Nucleus accumbens (tissue), 56 donors: ENCODE measurements at places on chromosomes 7 and 10.

DNA sequence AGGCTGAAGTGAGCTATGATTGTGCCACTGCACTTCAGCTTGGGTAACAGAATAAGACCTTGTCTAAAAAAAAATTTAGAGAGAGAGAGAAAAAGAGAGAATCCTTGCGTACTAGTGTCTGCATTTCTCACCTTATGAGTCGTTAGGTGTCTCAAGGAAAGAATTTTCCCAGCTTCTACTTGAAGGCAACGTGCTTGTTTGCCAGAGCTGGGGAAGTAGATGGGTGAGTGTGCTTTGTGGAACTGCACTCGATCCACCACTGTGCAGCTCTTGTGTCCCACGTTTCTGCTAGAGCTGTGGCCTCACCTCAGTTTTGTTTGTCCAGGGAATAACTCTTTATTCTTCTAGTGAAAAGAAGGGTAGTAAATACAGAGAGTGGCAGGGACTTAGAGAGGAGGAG, 38.9 kb downstream of the HDAC9 start:
- no peak for DNase-seq

- DNase-seq, result no peak
Measured at GRCh38 chr7:12369756-12370155, 33.9 kb downstream of the VWDE start.

DNA sequence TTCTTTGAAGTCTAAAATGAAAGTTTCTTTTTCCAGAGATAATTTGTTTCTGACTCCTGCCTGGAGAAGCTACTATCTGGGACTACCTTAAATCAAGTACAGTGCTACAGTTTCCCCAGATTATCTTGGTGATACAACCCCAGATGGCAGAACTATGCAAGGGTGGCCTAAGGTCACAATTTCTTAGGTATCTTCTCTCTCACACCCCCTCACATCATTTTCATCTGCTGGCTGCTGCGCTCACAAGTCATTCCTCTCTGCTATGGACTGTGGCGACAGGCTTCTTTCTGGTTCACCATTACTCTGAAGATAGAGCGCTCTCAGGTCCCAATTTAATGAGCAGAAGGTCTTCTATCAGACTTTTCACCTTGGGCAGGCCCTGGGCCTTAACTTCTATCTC, 9.1 kb upstream of the PRPS1L1 start:
- no peak for DNase-seq

- DNase-seq, result no peak
Measured at GRCh38 chr10:86547296-86547695, 25.7 kb upstream of the WAPL start.

GRCh38 chr10:70561070-70561469, 41.5 kb downstream of the PRF1 start:
- no peak for DNase-seq

GRCh38 chr10:79588800-79589199, 21.9 kb upstream of the SFTPA1 start:
- no peak for DNase-seq

- DNase-seq, result no peak
Measured at GRCh38 chr7:30446266-30446665, 32.3 kb downstream of the NOD1 start.

GRCh38 chr7:64758151-64758550, 36.1 kb upstream of the ZNF138 start:
- DNase-seq, result no peak

DNA sequence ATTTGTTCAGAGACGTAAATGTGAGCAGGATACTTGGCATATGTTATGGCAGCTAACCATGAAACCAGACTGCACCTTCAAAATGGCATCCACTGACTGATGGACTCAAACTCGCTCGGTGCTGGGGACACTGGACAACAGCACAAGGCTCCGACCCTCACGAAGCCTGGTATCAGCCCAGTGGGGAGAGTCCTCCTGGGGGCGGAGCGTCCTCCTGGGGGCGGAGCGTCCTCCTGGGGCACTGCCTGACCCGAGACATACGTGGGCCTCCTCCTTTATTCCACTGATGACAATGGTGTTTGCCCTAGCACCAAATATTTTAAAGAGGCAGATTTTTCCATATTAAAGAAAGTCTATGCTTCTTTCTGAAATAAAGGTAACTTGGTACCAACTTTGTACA, 39.5 kb downstream of the ESYT2 start:
- no peak for DNase-seq

GRCh38 chr7:15168489-15168888, 265.9 kb upstream of the DGKB start:
- DNase-seq, result no peak

GRCh38 chr10:103763374-103764202, 91.8 kb downstream of the SH3PXD2A start:
- DNase-seq, result no peak

GRCh38 chr10:110419265-110419664, 78.4 kb upstream of the DUSP5 start:
- no peak for DNase-seq

DNA sequence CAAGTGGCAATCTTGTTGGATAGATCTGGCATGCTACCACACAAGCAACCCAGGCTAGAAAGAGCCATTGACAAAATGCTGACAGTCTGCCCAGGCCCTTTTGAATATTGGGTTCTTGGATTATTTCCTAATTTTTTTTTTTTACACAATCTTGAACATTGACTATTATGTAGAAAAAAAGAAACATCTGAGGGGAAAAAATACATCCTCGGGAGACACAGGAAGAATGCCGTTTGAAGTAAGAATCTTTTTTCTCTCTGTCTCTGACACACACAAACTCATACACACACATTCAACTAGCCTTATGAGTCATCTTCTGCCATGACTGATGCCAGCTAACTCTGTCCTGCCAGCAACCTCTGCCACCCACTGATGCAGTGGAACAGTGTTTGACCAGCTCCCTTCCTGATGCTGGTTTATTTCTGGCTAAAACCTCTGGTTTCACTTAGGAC, 47.2 kb downstream of the SORBS1 start:
- DNase-seq, result peak; percentile 55

- no peak for DNase-seq
Measured at GRCh38 chr10:133006202-133006601, 63.8 kb upstream of the CFAP46 start.

DNA sequence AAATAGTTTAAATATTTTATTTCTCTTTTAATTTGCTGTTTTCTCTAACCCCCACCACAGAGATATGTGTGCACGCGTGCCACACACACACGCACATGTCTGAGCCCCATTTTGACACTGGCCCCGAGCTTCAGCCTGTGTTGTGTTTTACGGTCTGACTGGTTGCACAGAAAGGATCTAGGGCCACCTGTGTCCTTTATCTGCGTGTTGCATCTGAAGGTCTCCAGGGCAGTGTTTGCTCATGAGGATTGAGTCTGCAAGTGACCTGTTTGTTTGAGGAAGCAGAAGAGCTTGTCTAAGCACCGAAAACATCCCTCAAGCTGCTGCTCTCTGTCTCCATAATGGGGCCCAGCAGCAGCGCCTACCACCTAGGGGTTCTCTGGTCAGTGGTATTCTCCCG, 266.4 kb upstream of the LYZL1 start:
- no peak for DNase-seq

- no peak for DNase-seq
Measured at GRCh38 chr10:51759896-51760534, 60.6 kb upstream of the CSTF2T start.

- peak; percentile 30 for DNase-seq
Measured at GRCh38 chr10:63711867-63712716, 190.9 kb downstream of the REEP3 start.

- DNase-seq, result no peak
Measured at GRCh38 chr10:74937266-74937856, 111.0 kb downstream of the KAT6B start.

DNA sequence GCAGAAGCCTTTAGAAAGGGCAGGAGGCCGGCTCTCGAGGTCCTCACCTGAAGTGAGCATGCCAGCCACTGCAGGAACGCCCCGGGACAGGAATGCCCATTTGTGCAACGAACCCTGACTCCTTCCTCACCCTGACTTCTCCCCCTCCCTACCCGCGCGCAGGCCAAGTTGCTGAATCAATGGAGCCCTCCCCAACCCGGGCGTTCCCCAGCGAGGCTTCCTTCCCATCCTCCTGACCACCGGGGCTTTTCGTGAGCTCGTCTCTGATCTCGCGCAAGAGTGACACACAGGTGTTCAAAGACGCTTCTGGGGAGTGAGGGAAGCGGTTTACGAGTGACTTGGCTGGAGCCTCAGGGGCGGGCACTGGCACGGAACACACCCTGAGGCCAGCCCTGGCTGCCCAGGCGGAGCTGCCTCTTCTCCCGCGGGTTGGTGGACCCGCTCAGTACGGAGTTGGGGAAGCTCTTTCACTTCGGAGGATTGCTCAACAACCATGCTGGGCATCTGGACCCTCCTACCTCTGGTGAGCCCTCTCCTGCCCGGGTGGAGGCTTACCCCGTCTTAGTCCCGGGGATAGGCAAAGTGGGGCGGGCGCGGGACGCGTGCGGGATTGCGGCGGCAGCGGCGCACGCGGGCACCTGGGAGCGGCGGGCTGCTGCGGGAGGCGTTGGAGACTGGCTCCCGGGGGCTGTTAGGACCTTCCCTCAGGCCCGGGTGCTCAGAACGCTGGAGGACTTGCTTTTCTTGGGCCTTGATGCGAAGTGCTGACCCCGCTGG, at the start of gene FAS:
Gene FAS (plus strand): TSS at position 415 of the 777 bp plus-strand sequence. CDS start 79 bp downstream, at position 494.
- peak; percentile 27 for DNase-seq

- DNase-seq, result peak; percentile 51
Measured at GRCh38 chr7:100053215-100053614, 3.6 kb downstream of the ZSCAN21 start.

- no peak for DNase-seq
Measured at GRCh38 chr10:44322137-44322536, 62.8 kb downstream of the CXCL12 start.

DNA sequence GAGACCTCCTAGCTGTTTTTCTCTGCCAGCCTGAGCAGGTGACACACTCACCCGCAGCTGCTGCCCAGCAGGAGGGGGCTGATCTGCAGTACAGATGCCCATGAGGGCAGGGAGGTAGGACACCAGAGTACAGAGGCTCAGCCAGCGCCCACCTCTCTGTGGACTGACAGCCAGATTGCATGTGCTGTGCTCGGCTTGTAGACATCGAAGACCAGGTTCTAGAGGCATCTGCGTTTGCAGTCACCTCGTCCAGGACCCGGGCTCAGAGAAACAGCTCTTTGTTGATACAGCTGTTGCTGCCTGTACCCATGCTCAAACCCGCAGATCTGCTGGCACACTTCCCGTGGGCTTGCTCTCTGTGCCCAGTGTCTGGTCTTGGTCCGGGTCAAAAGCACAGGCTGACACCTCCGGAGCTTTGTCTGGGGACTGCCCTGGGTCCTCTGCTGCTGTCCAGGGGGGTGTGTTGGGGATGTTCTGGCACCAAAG, 224.7 kb downstream of the GLRX3 start:
- DNase-seq, result no peak

DNA sequence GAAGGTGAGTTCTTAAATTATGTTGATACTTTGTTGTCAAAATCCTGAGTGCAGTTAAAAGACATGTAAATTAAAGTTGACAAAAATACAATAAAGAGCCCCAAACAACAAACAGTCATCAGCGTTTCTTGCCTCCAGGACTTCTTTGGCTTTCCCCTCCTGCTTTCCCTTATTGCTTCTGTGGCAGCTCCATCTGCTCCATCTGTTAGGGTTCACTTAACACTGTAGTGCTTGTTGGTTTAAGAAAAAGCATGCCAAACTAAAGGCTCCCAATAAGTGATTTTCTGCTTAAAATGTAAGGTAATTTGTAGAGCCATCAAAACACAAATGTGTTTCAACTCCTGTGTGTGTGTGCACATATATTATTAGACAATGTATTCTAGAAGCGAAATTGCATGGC, 254.3 kb upstream of the GNAI1 start:
- DNase-seq, result no peak

- no peak for DNase-seq
Measured at GRCh38 chr10:70493660-70494234, 15.2 kb downstream of the PALD1 start.

- no peak for DNase-seq
Measured at GRCh38 chr7:43767311-43767710, 8.8 kb downstream of the BLVRA start.

- no peak for DNase-seq
Measured at GRCh38 chr7:115087437-115087836, 165.5 kb downstream of the MDFIC start.

GRCh38 chr10:74322141-74322540, 171.1 kb downstream of the ADK start:
- DNase-seq, result no peak

DNA sequence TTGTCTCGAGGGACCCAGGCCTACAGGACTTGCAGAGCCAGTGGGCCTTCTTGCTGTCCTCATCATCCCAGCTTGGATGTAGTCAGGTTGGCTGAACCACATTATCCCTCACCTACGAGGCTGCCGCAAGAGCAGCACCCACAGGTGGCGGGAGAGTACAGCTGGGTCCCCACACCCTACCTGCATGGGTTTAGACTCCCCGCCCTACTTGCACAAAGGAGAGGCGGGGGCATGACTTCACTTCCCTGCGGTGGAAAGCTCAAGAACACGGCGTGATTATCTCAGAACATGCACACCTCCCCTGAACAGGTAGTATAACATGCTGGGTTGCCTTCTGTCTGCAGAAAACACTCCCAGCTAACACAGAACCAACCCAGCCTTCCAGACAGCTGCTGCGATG, 57.5 kb downstream of the CTBP2 start:
- no peak for DNase-seq

DNA sequence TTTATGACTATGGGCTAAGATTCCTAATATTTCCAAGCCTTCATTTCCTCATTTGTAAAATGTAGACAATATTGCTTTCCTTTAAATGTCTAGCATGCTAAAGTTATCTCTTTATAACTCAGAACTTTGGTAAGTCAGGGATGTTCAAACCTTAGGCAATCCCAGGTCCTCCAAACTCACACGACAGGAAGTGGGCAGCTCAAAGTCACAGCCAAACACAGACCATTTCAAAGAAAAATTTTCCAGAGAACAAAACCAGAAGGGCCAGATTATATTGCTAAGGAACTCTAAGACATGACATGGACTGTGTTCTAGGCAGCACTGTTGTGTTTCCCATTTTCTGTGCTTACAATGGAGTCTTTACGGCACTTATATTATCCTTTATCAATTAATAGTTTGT, 87.8 kb upstream of the DYNC1I1 start:
- no peak for DNase-seq

DNA sequence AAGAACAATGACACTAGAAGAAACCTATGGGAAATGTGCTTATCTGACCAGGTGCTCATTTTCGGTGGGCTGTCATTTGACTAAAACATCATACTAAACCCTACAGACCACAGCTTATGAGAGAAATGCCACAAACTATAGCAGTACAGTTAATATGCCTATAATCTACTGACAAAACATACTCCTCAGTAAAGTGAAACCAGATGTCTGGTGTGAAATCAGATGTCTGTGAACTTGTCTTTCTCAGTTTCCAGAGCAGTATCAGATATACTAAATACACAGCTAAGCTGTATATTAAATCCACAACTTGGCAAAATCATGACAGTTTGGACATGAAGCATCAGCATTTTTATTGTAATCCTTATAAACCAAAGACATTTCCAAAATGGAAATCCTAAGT, 3.3 kb downstream of the IMMP2L start:
- no peak for DNase-seq

- DNase-seq, result no peak
Measured at GRCh38 chr7:119415682-119416081, 857.3 kb upstream of the KCND2 start.

GRCh38 chr10:70970830-70971229, 82.5 kb upstream of the PCBD1 start:
- DNase-seq, result no peak
